ENCODE measurements at places on chromosomes 11 and 22.

DNA sequence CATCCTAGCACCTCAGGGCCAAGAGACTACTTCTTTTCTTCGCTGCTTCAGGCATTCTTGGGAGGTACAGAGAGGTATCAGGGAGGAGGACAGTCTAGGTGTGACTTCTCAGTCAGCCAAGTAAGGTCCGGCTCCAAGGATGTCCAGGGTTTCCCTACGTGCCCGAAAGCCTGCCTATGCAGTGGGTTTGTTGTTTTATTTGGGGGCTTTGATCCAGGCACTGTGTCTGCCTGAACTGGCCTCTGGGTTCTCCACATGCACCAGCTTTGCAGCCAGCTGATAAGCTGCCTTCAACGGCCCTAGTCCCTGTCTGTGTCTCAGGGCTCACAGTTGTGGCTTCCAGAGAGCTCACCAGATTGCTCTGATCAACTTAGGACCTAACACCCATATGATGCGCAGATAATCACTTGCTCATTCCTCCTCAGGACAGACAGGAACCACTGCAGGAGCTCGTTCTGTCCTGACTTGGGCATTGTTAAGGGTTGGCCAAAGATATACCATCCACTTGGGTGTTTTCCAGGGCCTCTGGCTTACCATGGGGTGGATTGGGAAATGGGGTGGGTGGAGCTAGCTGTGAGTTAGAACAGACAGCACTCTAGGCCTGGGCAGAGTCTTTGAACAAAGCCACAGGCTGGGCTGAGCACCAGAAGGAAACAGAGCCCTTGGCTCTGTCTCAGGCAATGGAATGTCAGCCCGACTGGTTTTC, 45.5 kb upstream of the CRYBB3 start:
- DNase-seq, result no peak

DNA sequence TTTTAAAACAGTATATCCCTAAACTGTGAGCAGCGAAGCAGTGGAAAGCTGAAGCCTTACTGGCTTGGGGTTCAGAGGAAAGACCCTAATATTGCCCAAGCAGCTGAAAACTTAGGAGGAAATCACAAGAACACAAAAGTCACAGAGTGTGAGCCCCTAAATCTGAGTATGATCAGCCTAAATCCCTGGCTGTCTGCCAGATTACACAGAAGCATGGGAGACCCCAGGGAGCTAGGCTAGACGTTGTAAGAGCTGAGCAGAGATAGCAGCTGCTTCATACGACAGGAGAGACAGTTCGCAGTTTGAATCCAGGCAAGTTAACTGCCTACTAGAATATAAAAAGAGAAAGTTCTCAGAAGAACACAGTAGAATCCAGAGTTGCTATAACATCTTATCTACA, 81.2 kb downstream of the PACS1 start:
- DNase-seq, result no peak

GRCh38 chr11:87179621-87180020, 141.9 kb downstream of the TMEM135 start:
- DNase-seq, result no peak

DNA sequence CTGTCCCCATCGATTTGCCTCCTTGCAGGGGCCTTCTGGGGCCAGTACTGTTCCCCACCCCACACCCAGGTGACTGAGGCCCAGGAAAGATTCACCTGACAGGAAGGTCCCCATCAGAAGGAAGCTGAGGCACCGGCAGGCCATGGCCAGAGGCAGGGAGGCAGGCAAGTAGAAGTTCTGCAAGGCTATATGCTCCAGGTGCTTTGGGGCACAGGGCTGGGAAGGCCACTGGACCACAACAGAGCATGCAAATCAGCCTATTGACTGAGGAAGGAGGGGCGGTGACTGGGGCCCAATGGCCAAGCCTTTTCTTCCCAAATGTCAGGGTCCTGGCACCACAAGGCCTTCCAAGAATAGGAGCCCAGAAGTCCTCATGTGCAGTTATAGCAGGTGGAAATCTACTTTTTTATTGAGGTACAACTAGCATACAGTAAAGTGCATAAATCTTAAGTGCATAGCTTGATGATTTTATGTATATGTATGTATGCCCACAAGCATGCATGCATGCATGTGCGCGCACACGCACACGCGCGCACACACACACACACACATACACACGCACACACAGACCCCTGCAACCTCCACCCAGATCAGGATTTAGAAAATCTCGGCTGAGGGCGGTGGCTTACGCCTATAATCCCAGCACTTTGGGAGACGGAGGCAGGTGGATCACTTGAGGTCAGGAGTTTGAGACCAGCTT, at the start of gene VPREB3:
VPREB3 (minus strand) TSS at position 206 of the 700 bp plus-strand sequence; CDS start at position 144, 62 bp downstream.
- no peak for DNase-seq

GRCh38 chr11:46360878-46361277, 13.6 kb downstream of the DGKZ start:
- no peak for DNase-seq

DNA sequence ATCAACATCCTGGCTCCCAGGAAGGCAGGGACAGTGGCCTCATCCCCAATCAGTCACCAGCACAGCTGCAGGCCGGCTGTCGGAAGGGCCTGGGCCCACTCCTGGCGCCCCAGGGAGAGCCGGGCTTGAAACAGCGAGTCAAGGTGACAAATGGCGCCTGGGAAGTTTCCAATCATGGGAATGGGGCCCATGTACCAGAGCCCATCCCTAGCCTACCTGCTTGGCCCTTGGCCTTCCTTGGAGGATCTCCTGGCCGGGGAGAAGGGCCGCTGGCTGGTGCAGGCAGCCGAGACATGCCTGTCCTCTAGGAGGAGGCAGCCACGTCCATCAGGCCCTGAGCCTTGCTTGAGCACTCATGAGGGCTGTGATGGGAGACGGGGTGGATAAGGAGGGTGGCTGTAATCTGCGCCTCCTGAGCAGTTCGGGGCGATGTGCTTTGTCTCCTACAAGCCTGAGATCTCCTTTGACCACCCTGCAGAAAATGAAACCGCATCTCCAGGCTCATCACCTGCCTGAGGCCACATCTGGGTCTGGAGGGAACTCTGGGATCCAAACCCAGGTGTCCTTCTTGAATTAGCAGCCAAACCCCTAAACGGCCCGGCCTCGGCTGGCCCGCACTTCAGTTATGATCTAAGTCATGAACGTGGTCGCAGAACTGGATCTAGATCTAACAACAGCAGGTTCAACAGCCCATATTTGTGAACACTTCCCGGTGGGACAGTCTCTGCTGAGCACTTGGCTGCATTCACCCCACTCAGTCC, 862.0 kb downstream of the TBC1D22A start:
- DNase-seq, result no peak

GRCh38 chr22:19802894-19803735, 42.5 kb downstream of the TBX1 start:
- DNase-seq, result no peak

DNA sequence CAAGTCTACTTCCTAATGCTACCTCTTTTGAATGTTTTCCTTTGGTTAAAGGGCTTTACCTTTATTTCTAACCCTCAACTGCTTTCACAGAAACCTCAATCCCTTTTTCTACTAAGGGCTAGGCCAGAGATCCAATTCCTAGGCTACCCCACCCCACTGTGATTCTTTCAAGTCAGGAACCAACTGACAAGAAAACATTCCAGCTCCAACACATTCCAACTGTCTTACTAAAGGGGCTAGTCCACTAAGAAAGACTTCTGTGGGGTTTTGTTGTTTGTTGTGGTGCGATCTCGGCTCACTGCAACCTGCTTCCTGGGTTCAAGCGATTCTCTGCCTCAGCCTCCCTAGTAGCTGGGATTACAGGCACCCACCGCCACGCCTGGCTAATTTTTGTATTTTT, 151.3 kb downstream of the APOL5 start:
- no peak for DNase-seq

- DNase-seq, result no peak
Measured at GRCh38 chr11:95557376-95557775, 232.2 kb downstream of the FAM76B start.

DNA sequence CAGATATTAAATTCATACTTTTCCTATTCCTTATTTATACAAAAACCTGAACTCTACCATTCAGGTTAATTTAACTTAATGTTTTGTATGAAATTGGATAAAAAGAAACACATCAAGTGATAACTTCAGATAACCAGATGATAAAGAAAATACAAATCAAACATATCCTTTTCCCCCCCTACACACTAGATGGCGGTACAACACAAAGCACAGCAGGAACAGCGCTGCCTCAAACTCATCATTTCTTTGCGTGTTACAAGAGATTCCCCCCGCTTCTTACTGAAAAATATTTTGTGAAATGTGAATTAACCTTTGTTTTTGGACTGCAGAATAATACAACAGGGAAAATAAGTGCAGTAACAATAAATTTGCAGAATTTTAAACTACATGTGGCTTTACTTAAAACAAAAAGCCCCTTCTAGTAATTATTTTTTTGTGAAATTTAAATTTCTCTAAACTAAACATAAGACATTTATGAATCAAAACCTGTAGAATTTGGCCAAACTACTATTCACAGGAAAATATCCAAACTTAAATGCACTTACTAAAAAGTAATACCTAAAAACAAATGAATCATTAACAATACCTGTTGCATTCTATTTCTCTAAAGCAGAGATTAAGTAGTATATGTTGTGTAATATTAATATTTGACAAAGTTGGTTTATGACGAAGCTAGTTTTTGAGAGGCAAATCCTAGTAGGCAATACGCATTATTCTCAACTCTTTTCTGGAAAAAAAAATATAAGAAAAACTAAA, 74.4 kb downstream of the ARHGAP32 start:
- peak; percentile 67 for DNase-seq

DNA sequence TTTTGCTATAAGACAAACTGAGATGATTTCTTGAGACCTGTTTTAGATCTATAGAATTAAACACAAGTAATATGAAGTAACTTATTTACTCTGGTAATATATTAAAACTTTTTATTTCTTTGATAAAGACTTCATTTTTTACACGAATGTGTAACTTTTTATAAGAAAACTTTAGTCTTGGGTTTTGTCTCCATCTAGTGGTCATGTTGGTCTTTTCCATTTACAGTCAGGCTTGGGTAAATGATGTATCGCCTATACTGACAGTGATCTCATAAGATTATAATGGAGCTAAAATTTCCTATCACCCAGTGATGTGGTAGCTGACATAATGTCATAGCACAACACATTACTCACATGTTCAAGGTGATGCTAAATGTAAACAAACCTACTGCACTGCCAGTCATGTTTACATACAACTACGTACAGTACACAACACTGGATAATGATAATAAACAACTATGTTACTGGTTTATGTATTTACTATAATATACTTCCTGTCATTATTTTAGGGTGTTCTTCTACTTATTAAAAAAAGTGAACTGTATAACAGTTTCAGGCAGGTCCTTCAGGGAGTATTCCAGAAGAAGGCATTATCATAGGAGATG, 7.5 kb upstream of the C11orf97 start:
- peak; percentile 48 for DNase-seq

GRCh38 chr11:76623884-76624419, 46.6 kb downstream of the LRRC32 start:
- DNase-seq, result no peak

GRCh38 chr22:45680932-45681700, 9.5 kb downstream of the ATXN10 start:
- DNase-seq, result no peak

DNA sequence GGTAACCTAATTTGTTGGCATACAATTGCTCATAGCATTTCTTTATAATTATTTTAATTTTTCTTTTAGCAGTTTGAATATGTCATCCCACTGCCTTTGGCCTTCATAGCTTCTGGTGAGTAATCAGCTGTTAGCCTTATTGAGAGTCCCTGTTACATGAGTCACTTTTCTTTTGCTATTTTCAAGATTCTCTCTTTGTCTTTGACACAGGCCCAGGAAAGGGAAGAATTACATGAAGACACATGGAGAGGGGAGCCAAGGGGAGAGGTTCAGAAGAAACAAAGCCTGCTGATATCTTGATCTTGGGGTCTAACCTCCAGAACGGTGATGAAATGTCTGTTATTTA, 418.2 kb downstream of the METTL15 start:
- no peak for DNase-seq

GRCh38 chr11:130396965-130397364, 31.4 kb downstream of the ADAMTS8 start:
- no peak for DNase-seq

GRCh38 chr11:1630271-1630670, 696 bp downstream of the KRTAP5-5 start:
- DNase-seq, result no peak

- no peak for DNase-seq
Measured at GRCh38 chr11:57646799-57647303, 2.9 kb downstream of the YPEL4 start.

- DNase-seq, result peak; percentile 5
Measured at GRCh38 chr11:62340269-62340901, 3.1 kb downstream of the ASRGL1 start.

DNA sequence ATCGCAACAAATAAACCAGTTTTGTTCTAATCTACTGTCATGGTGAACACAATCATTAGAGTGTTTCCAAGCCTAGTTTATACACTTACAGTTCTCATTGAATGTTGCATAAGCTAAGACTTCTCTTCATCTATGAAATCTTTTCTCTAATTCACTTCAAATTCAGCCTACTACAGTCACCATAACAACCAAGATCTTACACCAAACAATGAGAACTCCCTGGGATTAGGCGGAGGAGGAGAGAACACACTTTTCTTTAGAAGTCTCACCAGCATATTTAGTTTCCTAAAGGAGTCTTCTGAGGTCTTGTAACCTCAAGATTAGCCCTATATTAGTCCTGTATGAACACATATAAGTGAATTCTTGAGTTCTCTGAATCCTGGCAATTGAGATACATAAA, 1889.7 kb downstream of the LRRC4C start:
- no peak for DNase-seq

- DNase-seq, result no peak
Measured at GRCh38 chr22:38177044-38177443, 4.6 kb downstream of the PLA2G6 start.

DNA sequence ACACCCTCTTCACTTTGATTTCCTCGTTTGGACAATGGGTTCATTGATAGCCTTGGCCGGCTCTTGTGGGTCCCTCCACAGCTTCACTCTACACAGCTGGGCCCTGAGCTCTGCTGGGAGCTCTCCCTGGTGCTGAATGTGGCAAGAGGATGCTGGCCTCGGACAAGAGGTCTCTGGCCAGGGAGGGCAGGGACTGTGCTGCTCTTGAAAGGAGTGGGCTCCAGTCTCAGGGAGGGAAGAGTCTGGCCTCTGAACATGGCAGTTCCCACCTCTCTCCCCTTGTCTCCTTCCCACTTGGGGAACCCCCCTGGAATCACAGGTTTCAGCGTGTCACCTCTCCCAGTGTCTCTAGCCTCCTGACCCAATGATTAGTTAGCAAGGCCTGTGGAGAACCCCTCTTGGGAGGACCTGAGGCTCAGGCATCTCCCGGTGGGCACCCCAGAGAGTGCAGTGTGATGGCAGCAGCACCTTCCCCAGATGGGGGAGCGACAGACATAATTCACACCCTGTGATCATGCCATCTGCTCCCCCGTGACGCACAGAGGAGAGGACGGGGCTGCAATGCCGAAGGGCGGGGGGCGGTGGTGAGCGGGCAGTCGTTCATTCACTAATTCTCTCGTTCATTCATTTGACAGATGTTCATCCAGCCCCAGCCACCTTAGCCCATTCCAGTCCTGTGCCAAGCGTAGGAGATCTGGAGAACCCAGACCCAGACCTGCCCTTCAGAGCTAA, 2.8 kb upstream of the CABP7 start:
- no peak for DNase-seq

- DNase-seq, result no peak
Measured at GRCh38 chr11:13661074-13661623, 7.3 kb upstream of the FAR1 start.
